ENCODE measurements at places on chromosomes 5 and 9. TPM values are rescaled to one million over a fixed set of nuclear protein-coding genes. Genes with fewer than 3 reads are reported as not detected.

DNA sequence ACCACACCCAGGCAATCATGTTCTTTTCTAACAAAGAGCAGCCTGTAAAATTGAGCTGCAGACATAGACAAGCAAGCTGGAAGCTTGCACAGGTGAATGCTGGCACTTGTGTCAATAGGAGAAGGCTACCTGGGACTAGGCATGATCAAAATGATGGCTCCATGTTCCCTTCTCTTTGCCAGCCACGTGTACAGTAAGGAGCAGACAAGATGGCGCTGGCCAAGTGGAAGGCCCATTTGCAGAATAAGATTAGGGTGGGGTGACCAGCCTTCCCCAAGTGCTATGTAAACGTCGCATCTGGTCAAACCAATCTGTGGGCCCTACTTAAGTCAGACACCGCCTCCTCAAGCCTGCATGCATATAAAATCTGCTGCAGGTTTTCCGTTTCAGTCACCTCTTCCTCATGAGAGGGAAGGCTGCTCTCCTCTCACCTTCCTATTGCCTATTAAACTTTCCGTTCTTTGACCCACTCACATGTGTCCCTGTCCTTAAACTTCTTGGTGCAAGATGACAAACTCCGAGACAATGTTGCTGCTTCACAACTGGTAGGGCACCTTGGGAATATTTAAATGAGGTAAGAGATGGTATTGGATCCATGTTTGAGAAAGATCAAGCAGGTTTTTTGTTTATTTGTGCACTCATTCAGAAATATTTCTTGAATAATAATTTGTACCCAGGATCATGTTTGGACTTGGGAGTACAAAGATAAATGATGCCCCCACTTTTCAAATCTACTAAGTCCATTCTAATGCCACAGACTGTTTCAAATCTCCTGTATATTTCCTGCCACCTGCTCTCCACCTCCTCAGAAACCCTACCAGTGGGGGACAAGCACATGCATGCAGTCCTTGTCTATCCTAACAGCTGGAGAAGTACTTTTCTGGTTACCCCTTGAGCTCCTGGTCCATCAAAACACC lies 30.7 kb upstream of the TGFBR1 start:
- no peak for DNase-seq

GRCh38 chr5:105508519-105508918 lies 1945.9 kb upstream of the NUDT12 start:
- no peak for DNase-seq

DNA sequence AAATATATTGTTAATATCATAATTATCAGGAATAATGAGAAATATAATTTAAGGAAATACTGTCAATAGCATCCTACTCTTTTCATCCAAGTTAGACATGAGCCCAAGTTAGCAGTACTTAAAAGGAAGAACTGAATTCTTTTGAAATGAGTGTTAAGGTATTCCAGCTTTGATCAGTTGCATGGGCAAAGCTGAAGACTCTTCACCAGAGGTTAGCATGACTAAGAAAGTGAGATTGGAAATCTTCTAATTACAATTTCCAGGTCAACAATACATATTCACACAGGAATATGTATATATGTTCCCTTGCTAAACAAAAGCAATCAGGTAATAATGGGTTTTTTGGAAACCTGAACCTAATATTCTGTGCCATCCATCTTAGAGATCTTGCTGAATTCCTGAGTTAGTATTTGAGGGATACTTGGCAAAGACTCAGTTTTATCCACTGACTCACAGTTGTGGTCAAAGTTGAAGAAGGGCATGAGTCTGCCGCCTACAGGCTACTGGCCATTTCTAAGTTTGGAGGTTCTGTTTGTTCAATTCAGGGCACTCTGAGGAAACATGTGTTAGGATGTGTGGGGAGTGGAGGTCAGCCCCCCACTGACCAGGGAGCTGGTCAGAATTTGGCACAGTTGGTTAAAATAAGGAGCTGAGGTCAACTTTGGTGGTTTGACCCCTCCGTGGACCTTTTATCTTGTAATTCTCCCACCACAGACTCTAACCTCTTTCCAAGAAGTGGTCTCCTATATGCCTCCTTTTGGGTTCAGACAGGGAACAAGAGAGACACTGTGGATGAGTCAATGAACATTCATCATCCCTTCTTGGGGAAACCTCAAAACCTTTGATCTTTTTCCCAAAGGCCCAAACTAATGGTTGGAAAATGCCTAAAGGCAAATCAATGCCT lies 118.3 kb downstream of the PIK3R1 start:
- DNase-seq: no peak

DNA sequence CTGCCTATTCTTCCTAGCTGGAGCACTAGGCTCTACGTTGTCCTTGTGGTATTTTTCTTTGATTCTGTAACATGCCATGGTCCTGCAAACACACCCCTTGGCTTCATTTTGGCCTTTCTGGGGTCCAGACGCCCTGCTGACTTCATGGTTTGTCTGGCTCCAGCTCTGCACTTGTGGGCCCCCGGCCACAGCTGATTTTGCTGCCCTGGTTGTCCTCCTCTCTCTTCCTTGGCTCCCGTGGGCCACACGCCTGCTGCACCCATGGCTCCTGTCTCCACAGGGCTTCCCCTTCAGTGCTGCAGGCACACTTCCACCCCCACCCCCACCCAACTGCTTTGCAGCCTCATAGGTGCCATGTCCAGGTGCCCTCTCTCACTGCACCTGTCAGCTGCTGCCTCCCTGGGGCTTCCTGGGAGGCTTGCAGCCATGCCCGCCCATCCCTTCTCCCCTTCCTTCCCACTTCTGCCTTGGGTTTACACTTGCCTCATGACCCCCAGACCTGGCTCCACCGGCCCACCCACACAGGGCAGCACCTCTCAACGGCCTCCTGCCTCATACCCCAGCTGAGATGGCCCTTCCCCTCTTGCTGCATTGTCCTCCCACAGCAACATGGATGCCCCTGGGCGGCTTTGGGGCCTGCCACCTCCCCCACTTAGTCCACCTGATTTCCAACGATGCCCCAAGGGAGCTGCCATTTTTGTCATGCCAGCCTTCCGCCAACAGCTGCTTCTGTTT lies 25.6 kb downstream of the SLC6A3 start:
- no peak for DNase-seq

- no peak for DNase-seq
These were observed 511.3 kb downstream of the TLR4 start for GRCh38 chr9:118215549-118215948.

DNA sequence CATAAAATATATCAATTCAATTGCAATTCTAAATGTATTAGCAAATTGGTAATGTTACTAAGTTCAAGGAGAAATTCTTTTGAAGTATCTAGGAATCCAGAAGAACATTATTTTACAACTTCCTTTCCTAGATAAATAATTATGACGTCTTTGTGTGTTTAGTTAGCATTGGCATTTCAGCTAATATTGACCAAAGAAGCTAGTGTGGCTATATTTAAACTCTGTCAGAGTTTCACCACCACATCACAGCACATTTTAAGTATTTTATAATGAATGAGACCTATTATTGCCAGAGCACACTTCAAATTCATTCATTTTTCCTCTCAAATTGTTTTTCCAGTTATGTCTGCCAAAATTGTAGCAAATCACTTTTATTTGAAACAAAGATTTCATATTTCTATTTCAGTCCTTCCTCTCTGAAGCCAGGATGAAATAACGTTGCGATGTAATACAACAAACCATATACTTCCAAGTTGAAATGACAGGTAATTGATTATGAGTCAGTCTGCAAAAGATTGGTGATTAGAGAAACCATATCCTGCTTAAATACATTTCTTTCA lies 18.9 kb downstream of the PLK2 start:
- no peak for DNase-seq

GRCh38 chr9:21828853-21829410 lies 26.5 kb downstream of the MTAP start:
- DNase-seq: no peak

GRCh38 chr5:150404941-150405816 lies 7.5 kb downstream of the CD74 start:
- DNase-seq: no peak

DNA sequence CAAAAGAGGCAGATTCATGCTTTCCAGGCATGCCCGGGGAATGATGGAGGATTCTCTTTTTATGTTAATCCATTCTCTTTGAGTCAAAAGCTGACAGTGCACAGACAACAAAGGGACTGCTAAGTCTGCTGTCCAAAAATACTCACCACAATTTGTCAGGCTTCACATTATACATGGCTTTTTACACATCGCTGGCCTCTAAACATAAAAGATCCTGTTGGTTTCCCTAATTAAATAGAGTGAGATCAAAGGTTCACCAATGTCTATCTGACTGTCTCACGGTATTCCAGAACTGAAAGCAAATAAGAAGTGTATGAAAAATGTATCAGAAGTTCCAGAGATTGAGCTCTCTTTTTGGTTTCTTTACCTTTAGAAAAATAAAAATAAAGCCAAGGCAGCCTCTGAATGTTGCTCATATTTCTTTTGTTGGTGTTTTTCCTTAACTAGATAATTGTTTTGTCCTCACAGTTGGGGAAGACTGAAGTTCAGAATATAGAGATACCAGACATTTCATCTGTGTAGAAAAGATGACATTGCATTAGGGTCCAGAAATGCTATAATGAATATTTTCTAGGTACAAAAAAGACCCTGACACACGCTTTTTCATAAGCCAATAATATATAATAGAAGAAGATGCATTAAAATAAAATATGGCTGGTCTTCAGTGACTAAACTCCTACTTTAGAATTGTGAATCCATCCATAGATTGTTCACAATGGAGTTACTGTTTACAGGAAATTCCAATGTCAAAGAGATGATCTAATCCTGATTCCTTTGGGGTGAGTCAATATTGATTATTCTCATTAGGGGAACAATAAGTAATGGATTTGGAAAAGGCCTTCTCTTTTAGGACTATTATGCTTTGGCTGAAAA lies 688.2 kb upstream of the CDH6 start:
- no peak for DNase-seq

- DNase-seq: no peak
These were observed 1.6 kb downstream of the CDH10 start for GRCh38 chr5:24643156-24643555.

- no peak for DNase-seq
These were observed 28.7 kb upstream of the KLF4 start for GRCh38 chr9:107518037-107518807.

DNA sequence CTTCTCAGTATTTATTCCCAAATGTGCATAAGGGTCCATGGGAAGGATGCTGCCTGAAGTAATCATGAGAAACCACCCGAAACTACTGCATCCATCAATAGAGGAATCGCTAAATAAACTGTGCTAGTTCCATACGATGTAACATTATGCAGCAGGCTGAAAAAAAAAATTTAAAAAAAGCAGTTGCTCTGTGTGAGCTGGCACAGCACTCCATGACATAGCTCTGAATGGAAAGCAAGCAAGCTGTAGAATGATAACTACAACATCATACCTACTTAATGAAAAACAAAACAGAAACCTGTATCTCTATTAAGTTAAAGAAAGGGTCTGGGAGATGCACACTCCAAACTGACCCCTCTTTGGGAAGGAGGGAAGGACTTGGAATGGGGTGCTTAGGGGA lies 49.3 kb downstream of the SHB start:
- no peak for DNase-seq

DNA sequence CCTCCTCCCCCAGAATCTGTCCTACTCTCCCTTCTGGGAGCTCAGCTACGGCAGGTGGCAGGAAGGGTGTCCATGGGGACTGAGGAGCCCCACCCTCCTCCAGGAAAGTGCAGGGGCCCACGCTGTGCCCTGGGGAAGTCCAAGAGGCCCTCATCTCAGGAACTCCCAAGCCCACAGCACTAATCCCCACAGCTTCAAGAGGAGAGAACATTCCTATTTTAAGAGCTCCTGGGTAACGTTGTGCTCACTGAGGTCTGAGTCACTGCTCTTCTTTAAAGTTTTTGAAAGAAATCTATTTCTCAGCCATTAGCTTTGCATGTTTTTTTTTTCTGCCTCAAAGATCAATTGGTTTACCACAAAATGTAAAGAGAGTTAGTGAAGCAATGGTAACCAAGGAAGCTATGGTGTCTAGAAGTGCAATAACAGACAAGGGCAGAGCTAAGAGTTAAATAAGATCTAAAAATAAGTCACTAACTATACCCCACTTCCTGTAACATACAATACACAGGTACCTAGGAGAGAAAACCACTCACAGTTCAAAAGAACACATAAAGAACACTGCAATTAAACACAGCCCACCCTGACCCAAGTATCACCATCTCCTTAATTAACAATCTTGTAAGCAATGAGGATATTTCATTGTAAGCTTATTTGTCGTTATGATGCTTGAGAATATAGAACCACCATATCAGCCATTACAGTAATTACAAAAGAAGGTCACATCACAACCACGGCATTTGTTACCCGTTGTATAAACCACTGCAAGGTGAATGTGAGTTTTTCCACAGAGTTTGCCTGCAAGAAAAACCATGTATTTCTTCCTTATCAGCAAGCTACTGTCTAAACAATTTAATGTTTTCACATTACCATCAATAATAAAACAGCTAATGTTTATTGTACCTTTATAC lies 382.3 kb upstream of the SLC30A5 start:
- DNase-seq: no peak

DNA sequence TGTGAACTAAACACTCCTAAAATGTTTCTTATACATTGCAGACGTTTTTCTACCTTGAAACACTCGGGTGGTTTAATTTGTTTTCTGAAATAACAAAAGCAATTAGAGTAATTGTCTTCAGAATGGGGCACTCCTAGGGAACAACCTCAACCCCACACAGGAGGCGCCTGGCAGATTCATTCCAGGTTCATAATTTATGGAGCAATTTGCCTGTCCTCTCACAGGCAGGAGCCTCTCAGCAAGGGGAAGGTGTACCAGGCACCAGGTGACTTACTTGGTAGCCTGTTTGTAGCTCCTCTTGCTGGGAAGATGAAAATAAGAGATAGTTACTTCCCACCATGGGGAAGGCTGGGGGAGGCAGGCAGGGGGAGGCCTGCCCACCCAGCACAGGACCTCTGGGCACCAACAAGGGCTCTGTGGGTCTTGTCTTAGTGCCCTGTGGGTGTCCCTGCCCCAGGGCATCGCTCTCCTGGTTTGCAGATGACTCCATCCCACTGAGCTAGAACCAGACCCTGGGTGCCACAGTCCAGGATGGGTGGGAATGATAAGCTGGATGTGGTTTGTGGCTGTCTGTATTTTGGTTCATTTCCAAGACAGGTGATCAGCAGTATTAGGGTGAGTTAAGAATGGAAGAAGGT lies 144.4 kb downstream of the FSTL4 start:
- no peak for DNase-seq

GRCh38 chr9:77587042-77587441 lies 61.1 kb downstream of the GNA14 start:
- DNase-seq: no peak

- no peak for DNase-seq
These were observed 222.8 kb upstream of the MSX2 start for GRCh38 chr5:174501461-174502069.

- no peak for DNase-seq
These were observed 149.3 kb upstream of the COL5A1 start for GRCh38 chr9:134492281-134492691.

- no peak for DNase-seq
These were observed 43.2 kb downstream of the SLC36A1 start for GRCh38 chr5:151490627-151491026.

The BTNL8 gene
- total RNA-seq: not detected

The SH3RF2 gene
- 16.4 TPM for total RNA-seq

The PCDHB6 gene
- 3.8 TPM for total RNA-seq

The POLK gene
- total RNA-seq: 48.2 TPM

The MAP3K1 gene
- 8.9 TPM for total RNA-seq

The IRX2 gene
- total RNA-seq: 0.28 TPM

The PRRX2 gene
- total RNA-seq: 66.1 TPM

Data from thoracic aorta (tissue), 2 donors.